ENCODE measurements at places on chromosomes 3 and 15.

DNA sequence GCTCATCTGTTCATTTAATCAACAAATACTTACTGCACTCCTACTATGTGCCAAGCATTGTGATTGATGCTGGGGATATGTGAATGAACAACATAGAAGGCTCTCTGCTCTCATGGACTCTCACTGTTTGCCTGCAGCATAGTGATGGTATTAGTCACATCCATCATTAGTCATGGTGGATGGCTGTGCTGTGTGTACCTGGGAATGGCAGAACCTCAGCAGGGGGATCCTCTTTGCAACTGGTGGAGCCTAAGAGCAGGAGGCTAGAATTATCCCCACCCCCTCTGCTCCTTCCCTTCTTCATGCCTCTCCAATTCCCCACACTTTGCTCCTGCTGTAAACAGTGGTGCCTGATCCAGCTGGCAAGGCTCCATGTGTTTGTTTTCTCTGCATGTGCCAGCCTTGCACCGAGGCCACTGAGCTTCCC, 20.5 kb downstream of the BOC start:
- DNase-seq = no peak

DNA sequence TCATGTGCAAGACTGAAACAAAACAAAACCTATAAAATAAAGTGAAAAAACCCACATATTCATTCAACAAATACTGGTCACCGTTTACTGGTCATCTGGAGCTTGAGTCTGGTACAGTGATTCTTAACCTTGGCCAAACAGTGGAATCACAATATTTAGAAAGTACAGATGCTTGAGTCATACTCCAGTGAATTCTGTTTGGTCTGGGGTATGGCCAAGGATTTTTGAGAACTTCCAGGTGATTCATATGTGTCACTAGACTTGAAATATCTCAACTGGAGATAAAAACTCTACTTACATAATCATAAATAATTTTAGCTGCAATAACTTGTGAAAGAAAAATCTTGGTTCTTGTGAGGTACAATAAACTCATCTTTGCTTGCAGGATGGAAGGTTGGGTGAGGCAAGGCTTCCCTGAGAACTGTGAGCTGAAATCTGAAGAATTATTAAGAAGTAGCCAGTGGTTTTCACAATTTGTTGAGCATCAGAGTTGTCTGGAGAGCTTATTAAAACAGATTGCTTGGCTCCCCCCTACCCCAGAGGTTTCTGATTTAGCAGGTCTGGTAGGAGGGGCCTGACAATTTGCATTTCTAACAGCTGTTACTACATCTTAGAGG, 9.6 kb downstream of the NEK11 start:
- no peak for DNase-seq

- no peak for DNase-seq
These were observed 6.8 kb downstream of the ANXA2 start for GRCh38 chr15:60390871-60391501.

DNA sequence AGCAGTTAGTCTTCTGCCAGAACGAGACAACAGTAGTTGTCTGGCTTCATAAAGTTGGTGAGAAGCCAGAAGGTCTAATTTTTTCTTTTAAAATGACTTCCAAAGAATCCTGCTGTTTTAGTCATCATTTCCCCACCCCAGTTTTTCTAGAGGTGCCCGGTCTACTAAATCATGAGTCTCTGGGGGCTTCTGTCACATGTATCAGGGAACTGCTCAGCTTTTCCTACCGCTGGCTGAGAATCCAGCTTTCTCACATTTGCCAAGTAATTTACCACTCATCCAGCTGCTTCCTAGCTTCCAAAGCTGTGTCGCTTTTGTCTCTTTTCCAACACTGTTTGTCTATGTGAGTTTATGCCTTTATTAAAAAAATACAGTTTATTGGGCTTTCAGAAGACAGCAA, 183.3 kb downstream of the NSUN3 start:
- DNase-seq = no peak

DNA sequence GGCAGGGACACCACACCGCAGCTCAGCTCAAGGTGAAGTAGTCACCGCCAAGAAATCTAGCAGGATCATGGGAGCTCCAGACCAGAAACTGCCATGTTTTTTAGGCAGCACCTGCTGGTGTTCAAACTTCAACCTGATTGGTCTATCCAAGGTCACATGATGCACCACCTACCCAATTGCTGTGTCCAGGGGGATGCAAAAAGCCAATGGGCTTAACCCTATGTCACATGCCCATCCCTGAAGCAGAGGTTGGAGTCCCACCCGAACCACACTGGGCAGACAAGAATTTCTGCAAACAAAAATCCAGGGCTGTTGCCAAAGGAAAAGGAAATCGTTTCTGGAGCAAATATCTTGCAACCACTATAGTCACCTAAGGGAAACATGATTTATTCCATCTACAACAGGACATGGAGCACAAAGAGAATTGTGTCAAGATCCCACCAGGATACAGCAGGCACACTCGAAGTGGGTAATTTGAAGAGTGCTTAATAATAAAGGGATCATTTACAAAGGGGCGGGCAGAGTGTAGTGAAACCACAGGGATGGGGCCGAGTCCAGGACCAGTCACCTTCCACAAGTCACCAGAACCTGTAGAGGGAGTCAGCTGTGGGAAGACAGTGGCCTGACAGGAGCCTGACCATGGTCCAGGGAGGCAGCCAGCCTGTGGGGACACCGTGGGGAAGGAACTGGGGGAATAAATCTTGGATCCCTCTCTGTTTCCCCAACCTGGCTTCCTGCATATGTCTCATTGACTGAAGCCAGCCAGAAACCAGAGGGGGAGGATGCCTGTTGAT, 34.2 kb upstream of the TSEN2 start:
- no peak for DNase-seq

- DNase-seq = no peak
These were observed 64.5 kb downstream of the ADAMTS17 start for GRCh38 chr15:100277087-100277855.

DNA sequence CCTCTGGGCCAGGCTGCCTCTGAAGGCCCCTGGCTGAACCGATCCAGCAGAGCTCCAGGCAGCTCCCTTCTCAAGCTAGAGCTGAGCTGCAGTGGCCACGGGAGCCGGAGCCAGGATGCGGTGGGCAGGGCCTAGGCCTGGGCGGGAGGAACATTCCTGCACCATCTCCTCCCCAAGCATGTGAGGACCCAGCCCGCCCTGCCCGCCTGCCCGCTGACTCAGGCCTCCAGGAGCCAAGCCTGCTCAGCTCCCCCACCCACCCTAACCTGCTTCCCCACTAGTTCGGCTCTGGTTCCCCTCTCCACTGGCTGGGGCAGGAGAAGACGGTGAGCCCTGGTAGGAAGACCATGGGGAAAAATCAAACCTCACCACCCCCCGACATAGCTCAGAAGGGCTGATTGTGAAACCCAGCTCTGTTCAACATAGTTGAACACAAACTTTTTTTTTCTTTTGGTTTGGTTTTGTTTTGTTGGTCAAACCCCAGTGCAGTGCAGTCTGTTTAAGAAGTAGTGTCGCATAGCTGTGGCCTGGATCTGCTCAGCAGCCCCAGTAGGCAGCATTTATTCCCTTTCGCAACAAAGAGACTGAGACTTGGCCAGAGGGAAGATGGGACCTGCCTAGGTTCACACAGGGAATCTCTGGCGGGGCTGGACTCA, 13.5 kb downstream of the SNX33 start:
- no peak for DNase-seq

DNA sequence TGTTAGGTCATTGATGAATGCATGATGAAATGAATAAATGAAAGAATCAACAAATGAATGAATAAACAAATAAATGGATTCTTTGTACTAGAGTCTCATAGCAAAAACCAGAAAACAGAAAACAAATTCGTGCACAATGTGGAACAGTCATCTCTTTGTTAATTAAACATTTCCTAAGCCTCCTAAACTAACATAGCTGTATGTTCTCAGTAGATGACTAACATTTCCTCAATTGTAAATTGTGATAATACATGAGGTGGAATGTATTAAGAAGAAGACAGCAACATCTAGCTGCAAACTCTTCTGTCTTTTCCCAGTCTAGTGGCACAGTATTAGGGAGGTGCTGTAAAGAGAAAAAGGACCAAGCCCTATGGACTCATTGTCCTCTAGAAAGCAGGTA, 1021.0 kb downstream of the MCTP2 start:
- no peak for DNase-seq

DNA sequence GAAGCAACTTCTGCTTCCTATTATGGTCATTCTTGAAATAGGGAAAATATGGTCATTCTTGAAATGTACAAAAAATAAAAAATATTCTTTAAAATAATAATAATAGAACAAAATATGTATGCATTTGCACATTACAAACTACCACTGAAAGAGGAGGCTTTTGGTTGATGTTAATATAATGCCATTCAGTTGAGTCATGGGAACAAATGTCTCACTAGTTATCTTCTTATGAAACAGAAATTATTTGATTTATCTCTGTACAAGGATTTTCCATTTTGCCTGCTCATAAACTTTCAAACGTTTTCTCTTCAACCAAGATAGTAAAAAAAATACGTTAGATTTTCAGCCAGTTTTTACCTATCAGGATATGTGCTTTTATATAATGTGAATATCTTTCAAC, 1662.7 kb downstream of the OTOL1 start:
- no peak for DNase-seq

GRCh38 chr15:36234743-36235142, 344.7 kb upstream of the CDIN1 start:
- DNase-seq = no peak

GRCh38 chr15:51356983-51357382, 15.5 kb downstream of the GLDN start:
- DNase-seq = no peak

- DNase-seq = peak; percentile 33
These were observed 17.5 kb upstream of the GASK1A start for GRCh38 chr3:42961633-42962032.

DNA sequence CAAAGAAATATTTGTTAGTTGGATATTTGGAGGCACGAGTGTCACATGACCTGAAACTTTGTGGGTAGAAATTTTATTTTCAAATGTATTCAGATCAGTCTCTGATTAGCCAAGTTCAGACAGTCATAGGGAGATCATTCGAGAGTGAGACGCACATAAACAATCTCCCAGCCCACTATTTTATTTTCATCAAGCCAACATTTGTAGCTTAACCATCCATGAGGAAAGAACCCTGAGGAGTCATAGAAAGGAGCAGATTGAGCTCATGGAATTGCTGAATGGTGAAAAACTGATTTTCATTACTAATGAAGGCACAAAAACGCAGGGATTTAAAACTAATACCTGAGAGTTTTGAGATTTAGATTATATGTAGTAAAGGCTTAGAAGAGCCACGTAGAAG, 548.7 kb downstream of the NSUN3 start:
- DNase-seq = no peak

GRCh38 chr3:171249245-171249644, 211.0 kb downstream of the TNIK start:
- DNase-seq = no peak

- DNase-seq = no peak
These were observed 35.7 kb upstream of the RPL32 start for GRCh38 chr3:12877040-12877439.

- no peak for DNase-seq
These were observed 51.0 kb downstream of the NR1D2 start for GRCh38 chr3:23996095-23996524.

- no peak for DNase-seq
These were observed 20.3 kb downstream of the PDZRN3 start for GRCh38 chr3:73604451-73604850.

DNA sequence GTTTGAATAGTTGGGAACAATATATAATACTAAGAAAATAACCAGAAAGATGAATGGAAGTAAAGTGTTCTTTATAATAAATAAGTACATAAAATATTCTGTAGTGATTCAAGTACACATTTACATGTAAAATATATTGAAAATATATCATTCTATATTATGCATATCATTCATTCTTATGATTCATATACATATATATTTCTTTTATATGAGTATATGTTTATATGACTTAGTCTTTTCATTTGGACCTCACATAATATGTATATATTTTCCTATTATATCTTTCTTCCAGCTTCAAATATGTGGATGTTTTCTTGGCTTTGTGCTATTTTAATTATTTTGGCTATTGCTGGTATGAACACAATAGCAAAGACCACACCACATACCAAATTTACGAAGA, at the start of gene OTOL1:
TSS of gene OTOL1 (plus strand) at position 301 of the 400 bp plus-strand sequence. CDS start at position 301, 0 bp downstream.
- no peak for DNase-seq

DNA sequence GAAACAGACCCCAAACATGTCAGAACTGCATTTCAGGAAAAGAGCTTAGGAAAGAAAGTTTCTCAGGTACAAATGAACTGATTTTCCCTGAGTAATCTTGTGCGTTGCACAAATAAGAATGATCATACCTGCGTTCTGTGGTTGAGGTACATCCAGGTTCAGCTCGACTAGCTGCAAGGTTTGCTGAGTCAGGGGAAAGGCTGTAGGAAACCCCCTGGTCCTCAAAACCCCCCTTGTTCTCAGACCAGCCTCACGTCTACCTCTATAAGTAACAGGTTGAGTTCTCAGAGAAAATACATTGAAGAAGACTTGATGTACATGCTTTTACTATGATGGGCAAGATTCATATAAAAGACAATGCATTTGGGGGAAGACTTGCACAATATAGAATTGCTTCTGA, 137.7 kb upstream of the ICE2 start:
- no peak for DNase-seq

DNA sequence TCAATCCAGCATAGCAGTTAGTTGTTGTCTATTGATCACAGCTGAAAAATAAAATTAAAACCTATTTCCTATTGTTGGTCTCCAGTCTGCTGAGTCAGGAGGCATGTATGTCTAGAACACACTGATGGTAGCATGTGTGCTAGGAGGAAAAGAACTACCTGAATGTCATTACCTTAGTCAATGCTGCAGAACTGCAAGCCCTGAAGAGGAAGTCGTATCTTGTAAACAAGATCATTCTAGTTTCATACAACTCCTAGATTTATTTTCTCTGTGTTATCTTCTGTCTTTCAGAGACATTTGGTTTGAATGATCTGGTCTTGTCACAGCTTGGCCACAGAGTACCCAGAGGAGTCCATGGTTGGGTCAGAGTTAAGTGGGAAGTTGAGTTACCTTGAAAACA, 110.0 kb upstream of the MRPL3 start:
- no peak for DNase-seq
